H9 (cell line): ENCODE measurements at places on chromosomes 2 and 18. TPM values are rescaled to one million over a fixed set of nuclear protein-coding genes. Genes with fewer than 3 reads are reported as not detected.

DNA sequence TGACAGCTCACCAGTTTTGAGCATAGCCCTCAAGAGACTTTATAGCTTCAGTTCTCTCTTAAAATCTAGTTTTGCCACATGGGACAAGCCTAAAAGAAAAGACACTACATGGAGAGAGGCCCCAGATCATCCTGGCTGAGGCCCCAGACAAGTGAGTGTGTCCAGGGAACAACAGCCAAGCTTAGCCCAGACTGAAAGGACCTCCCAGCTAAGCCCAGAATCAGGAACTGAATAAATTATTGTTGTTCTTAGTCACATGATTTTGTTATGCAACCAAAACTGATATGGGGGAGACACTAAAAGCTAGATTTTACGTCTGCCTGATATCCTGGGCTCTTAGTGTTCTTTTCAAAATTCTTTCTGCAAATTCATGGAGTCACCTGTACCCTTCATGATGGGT is 29.3 kb upstream of the LBH start:
- DNase-seq: no peak

Gene HOXD3
- not detected in 2 replicates for total RNA-seq

Gene RAX
- 0.37 TPM in 1 of 2 replicates, not detected in the other for total RNA-seq

GRCh38 chr2:77977471-77978063 is 455.4 kb upstream of the LRRTM4 start:
- DNase-seq: no peak

Gene UGT1A10
- total RNA-seq: not detected in 2 replicates

- peak; percentile 80 for DNase-seq
These were observed 207.2 kb downstream of the SLC8A1 start for GRCh38 chr2:40244675-40245074.

DNA sequence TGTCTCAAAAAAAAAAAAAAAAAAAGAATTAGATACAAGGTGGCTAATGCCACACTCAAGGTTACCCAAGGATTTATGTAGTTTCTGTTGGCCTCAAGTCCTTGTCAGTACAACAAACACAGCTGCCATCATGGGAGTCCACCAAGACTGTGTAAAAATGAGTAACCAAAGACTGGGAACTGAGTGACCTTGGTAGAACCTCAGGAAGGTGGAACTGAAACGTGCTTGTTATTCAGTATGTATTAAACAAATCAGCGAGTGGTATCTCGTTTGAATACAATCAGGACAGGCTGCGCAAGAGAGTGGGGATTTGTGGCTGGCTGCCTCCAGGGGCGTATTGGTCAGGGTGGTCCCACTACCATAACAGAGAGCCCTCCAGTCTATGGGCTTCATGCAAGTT is 1.6 kb upstream of the SFTPB start:
- no peak for DNase-seq

Gene YES1
- 86.9 and 89.2 TPM in 2 replicates for total RNA-seq

Gene GKN2
- not detected in 2 replicates for total RNA-seq

Gene C2orf92
- total RNA-seq: 5.4 and 7.3 TPM in 2 replicates
